H7 (cell line): ENCODE measurements at places on chromosomes 11 and 22. TPM values are rescaled to one million over a fixed set of nuclear protein-coding genes. Genes with fewer than 3 reads are reported as not detected.

The GAS2 gene
- total RNA-seq, result 1.7 and 2.0 TPM in 2 replicates

- DNase-seq, result no peak
These were observed 101.0 kb downstream of the ARL14EP start for GRCh38 chr11:30423886-30424285.

DNA sequence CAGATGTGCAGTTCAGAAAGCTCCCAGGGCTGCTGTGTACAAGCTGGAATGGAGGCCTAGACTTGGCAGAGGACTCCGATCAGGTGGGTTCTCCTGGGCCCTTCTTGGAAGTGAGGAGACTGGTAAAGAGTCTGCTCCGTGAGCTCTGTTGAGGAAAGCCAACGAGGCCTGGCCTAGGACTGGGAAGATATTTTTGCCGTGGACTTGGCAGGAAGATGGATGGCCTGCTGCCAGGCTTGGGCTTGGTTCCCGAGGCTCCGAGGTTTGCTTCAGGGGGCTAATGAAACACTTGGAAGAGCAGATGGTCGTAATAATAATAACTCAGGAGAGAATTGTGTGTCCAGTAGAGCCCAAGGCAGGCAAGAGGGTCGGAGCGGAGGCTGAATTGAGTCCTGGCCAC lies 3.9 kb downstream of the GALR3 start:
- DNase-seq, result peak; percentile 36

DNA sequence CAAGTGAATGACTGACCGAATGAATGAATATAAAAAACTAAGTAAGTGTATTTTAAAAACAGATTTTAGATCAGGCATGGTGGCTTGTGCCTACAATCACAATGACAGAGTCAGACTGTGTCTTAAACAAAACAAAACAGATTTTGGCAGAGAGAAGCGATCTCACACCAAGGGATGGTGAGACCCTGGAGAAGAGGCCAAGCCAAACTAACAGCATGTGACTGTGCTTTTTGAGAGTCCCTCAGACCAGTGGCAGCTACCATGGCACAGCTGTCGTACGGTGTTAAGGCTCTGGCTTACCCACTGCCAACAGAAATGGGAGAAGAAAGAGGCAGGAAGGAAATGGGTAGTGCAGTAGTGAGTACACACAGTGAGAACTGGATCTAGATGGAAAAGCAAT lies 60.6 kb downstream of the SGSM3 start:
- DNase-seq, result no peak

DNA sequence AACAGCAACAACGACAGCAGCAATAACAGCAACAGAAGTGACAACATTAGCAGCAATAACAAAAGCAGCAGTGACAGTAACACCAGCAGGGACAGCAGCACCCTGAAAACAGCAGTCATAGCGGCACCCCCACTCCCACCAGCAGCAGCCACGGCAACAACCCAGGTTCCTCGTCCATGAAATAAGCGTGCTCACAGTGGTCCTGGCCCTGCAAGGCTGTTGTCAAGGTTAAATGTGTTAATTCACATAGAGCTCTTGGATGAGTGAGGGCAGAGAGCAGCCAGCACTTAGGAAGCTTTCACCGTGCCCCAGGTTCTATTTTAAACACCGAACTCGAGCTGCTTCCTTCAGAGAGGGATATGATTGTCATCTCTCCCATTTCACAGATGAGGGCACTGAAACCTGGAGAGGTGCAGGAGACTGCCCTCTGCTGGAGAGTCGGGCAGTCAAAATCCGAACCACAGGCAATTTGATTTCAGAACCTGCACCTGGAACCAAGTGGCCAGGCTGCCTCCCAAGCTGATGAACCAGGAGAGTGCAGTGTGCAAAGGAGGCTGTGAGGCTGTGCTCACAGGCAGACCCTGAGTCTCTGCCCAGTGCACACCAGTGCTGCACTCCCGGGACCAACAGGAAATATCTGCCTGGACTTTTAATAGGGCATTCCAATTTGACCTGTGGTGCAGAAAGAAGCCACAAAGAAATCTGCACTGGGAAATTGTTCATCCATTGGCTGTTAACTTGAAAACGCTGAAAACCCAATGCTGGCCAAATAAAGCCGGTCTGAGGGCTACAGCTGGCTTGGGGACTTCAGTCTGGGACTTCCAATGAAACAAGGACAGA lies 22.9 kb upstream of the FGF3 start:
- peak; percentile 76 for DNase-seq

- DNase-seq, result no peak
These were observed 1.5 kb downstream of the BACE1-AS start for GRCh38 chr11:117292616-117293015.

DNA sequence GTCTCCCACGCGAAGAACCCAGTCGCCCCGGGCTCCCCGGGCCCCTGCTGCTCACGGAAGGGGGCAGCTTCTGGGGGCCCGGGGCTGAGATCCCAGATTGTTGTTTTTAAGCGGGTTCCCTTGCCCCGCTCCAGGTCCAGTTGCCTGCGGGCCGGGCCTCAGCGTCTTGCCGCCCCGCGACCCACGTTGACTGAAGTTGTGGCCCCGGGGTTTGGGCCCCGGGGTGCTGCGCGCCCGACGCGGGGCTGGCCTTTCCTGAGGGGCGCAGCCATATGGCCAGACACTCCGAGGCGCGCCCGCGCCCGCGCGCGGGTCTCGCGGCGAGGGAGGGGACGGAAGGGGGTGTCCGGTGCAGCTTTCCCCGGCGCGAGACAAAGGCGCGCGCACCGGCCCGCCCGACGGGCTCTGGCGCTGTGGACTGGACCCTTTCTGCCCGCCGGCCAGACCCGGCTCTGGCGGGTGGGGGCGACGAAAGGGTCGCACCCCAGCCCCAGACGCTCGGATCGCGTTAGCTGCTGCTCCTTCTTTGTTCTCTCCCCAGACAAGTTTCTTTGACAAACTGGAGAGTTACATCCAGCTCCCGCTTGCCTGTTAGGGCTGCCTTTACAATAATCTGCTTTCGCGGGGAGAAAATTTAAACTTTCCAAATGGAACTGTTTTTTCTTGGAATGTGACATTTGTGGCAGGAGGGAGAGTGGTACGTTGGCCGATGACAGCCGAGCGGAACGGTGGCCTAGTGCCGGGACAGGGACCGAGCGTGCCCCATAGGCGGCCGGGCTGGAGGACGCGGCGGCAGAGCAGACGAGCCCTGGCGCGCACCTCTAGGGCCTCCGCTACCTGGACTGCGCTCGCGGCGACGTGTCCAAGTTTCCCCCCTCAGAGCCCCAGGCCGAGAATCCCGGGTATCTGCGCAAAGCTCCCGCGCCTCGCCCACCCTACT lies 716 bp downstream of the AMOTL1 start:
- peak; percentile 67 for DNase-seq

DNA sequence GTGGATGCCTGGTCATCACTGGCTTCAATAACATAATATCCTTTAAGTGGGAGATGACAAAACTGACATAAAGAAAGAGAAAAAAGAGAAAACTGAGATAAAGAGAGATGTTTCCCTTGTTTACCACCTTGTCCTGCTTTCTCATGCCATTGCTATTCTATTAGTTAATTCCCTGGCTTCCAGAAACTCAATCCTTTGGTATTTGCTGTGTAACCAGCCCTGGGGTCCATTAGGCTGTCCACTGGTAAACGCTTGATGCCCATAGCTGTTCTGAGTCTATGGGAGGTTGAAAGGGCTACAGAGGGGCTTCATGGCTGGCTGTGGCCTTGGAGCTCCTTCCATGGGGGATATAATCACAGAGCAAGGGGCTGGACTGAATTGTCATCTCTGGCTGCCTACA lies 243.4 kb upstream of the PLET1 start:
- DNase-seq, result no peak

DNA sequence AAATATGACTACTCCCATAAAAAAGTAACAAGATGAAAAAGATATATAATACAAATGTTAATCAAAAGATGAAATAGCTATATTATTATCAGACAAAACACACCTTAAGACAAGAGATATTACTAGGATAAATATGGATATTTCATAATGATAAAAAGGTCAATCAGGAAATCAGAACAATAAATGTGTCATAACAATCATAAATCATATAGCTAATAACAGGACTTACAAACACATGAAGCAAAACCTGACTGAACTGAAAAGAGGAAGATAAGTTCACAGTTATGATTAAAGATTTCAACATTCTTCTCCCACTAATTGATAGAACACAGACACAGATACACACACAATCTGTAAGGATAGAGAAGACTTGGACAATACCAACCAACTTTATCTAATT lies 47.2 kb downstream of the EIF3M start:
- DNase-seq, result no peak

GRCh38 chr11:100630898-100631297 lies 56.2 kb upstream of the ARHGAP42 start:
- no peak for DNase-seq

DNA sequence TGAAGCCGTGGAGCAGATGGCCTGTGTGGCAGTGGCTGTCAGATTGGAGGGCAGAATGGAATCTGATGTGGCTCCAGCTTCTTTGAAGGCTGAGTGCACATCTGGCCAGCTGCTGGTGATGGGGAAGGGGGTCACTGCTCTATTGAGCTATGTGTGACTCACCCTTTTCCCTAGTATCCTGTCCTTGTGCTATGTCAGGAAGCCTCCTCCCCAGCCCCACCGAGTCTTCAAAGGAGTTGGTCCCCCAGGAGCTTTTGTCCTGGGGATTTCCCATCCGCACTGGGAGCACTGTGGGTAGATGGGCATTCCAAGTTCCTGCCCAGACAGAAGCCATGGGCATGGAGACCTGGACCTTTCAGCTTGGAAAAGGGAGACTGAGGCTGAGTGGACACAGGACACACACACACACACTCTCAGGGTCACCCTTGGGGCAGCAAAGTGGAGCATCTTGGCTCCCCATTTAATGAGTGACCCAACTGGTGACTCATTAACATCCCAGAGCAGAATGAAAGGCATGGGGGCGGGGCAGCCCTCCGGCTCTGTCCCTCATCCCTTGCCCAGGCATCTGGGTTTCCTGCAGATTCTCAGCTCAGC lies 3.3 kb downstream of the SERPINH1 start:
- DNase-seq, result peak; percentile 72

DNA sequence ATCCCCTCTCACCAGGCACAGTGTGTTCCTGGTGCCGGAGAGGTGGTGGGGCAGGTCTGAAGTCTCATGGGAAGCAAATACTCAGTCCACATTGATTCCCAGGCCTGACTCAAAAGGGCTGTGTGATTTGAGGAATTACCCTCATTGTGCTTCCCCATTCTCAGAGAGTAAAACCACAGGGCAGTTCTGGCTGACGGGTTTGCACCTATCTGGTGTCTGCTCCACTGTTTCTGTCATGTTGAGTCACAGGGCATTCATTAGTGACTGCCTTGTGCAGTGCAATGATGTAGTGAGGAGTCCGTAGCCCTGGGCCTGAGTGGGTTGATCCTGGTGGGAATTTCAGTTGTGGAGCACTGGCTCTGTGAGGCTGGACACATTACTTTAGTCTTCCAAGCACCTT lies 85.2 kb upstream of the ARHGAP20 start:
- DNase-seq, result no peak
